ENCODE measurements at places on chromosomes 6 and 20.
A peak's percentile ranks its signal among the peaks of the same experiment; 100 is the strongest.

DNA sequence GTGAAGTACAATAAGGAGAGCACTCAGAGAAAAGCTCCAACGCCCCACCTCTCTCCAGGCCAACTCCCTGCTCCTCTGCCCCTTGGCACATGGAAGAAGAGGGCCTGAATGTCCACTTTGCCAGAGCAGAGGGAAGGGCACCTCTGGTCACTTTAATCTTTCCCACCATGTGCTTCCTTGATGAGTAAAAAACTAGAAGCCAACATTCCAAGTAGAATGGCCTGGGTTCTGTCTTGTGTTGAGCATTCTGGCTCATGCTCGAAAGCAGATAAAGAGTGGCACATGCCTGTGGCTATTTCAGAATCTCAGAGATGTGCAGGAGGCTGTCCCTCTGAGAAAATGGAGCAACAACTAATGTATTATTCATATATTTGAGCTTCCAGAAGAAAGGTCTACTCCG lies 177.4 kb upstream of the PLN start:
- no peak for DNase-seq

DNA sequence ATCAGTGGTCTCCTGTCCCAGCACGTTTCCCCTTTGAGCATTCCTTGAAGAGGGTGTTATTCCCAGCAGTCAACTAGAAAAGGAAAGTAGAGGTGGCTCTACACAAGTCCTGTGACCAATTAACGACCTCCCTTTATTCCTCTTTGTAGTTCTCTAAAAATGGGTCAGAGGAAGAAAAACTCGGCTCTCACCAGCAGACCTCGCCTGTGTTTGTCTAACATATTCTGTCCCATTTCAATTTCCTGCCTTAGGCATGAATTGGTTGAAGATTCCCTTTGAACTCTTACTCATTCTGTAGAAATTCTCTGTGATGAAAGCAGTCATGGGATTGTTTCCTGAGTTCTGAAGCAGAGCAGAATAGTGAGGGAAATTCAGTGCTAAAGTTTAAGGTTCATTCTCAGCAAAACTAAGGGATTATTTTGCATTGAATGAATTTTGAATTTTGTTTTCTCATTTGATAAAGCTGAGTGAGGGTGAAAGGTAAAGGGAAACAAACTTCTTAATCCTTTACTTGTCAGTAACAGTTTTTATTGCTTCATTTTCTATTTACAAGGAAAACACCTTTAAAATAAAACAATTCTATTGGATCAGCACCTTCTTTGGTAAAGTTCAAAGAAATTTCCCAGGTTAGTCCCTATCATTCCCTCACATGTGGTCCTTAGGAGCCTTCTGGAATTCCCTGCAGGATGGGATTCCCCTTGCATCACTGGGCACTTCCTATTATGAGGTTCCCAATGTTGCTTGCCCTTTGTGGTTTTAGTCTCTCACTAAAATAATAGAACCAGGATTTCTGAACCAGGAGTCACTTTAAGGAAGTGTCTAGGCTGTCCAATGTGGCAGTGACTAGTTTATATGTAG lies 105.8 kb downstream of the SLX4IP start:
- no peak for DNase-seq

- no peak for DNase-seq
Measured at GRCh38 chr20:61056627-61057442, 195.2 kb upstream of the CDH4 start.

DNA sequence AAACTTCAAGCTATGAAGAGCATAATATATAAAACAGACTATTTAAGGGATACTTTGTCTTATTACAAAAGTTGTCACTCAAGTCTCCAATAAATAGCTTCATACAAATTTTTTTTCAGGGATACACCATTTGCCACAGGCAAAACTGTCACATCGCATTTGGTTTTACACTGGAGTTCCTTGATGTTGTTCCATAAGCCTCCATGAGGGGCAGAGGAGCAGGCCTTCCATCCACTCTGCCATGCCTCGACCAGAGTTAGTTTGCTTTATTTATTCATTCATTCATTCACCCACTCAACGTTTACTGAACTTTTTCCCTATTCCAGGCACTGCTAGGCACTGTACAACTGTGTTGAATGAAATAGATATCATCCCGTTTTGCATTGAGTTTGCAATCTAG lies 246.6 kb downstream of the PHF3 start:
- DNase-seq: no peak

- no peak for DNase-seq
Measured at GRCh38 chr6:105495515-105495914, 92.6 kb upstream of the PREP start.

- peak; percentile 51 for DNase-seq
Measured at GRCh38 chr6:149964308-149965193, 808 bp downstream of the ULBP1 start.

GRCh38 chr6:168506460-168506859 lies 65.5 kb downstream of the SMOC2 start:
- DNase-seq: no peak

- no peak for DNase-seq
Measured at GRCh38 chr20:23568320-23568970, at the start of gene CST9L. Gene CST9L (minus strand): TSS chr20:23568484. CDS start chr20:23568450, 34 bp downstream.

GRCh38 chr6:114747995-114748625 lies 405.3 kb upstream of the HS3ST5 start:
- DNase-seq: no peak

DNA sequence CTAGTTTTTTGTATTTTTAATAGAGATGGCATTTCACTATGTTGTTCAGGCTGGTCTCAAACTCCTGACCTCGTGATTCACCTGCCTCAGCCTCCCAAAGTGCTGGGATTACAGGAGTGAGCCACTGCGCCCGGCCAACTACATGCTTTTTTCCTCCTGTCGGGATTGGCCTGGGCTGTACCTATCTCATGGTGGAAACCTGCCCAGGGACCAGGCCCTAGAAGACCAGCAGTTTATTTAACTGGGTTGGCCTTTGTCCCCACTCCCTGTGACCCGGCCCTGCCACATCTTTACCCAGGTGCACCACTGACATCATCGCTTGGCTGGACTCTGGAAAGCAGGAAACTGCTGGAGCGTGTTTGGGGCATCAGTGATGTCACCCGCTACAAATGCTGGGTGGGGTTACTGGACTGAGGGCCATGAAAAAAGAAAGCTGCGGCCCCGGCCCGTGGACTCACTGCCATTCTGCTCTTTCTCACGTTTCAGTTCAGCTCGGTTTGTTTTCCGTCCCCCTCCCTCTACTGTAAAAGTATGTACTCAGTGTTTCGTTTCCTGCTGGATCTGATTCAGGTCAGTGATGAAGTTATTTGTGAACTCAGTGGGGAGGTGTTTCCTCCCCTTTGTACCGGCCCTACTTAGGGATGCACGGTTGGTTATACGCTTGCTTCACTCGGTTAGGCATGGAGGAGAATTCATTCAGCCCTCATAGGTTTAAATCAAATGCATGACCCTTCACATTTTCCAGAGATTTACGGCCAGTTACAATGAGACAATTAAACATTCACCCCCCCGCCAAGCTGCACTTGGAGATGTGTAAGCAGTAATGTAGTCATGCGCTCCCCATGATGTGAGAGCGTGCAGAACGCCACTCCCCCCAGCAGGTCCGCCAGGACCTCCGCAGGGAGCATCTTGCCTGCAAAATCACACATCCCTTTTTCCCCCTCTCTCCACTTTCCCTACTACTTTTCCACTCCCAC lies 179.3 kb downstream of the MTHFD1L start:
- no peak for DNase-seq

DNA sequence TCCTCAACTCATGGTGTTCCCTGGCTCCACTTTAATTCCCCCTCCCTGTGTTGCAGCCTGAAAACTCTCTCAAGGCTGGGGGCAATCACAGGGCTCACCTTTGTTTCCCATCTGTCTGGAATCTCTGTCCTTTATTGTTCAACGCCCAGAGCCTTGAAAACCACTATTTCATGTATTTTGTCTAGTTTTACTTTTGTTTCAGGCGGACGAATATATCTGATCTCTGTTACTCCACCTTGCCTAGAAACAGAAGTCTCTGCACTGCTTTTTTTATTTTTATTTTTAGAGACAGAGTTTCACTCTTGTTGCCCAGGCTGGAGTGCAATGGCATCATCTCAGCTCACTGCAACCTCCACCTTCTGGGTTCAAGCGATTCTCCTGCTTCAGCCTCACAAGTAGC lies 27.6 kb downstream of the PLAGL2 start:
- DNase-seq: no peak

- DNase-seq: no peak
Measured at GRCh38 chr6:165605901-165606739, 56.9 kb downstream of the PDE10A start.

- DNase-seq: no peak
Measured at GRCh38 chr6:135066806-135067205, 12.2 kb upstream of the HBS1L start.

DNA sequence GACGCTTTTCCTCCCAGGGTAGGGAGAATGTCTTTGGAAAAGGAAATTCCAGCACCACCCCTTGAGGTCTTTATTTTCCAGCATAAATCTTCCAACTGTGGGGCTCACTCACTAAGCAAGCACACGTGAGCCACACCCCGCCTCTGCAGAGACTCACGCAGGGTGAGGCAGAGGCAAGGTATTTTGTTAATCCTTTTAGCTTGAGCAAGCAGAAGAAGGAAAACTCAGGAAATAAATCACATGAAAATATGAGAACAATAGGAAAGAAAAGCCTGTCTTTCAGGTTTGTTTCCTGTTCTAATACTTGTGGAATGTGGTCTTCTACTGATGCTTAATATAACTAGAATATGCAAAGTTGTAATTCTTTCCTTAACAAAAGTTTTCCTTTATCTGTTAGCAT lies 4.1 kb upstream of the PHACTR2 start:
- DNase-seq: no peak

- DNase-seq: peak; percentile 4
Measured at GRCh38 chr20:25022680-25023079, 30.1 kb upstream of the APMAP start.

GRCh38 chr6:111725446-111726112 lies 119.9 kb upstream of the TRAF3IP2 start:
- no peak for DNase-seq

DNA sequence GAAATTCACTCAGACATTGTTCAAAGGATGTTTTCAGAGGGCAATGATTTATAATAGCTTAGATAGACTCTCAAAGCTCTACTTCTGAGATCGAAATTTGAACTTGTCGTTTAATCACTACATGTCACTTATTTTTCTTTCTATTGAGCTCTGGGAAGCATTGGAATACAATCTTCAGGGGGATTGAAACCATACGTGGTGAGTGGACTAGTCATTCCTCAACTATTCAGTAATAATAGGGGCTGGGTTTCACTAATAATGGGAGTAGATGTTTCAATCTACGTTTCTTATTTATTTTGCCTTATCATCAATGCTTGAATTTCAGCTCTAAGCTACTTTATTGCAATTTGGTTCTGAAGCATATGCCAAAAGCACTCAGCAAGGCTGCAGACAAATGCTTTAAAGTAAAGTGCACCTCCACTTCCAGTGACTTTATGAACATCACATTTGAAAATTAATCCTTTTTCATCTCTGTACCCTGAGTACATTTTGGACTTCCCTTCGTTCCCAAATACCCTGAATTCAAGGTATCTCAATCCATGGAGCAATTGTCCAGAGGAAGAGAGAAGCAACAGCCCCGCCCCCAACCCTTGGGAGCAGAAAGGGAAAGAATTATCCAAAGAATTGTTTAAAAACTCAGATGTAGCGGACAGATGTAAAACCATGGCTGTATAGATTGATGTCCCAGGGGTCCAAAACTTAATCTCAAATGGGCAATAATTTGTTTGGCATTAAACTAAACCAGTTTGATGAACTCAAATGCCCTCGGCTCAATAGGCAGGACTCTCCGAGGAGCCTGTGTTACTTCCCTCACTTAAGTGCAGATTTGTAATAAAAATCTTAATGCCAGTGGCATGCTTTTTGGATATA lies 68.1 kb downstream of the HFE start:
- no peak for DNase-seq

GRCh38 chr20:35742741-35743523 lies 872 bp upstream of the RBM39 start:
- DNase-seq: no peak

GRCh38 chr6:166514196-166514595 lies 72.3 kb downstream of the RAMACL start:
- DNase-seq: no peak

- no peak for DNase-seq
Measured at GRCh38 chr20:31933698-31934097, 18.1 kb downstream of the PDRG1 start.

GRCh38 chr6:84979541-84979940 lies 215.1 kb upstream of the TBX18 start:
- DNase-seq: no peak

DNA sequence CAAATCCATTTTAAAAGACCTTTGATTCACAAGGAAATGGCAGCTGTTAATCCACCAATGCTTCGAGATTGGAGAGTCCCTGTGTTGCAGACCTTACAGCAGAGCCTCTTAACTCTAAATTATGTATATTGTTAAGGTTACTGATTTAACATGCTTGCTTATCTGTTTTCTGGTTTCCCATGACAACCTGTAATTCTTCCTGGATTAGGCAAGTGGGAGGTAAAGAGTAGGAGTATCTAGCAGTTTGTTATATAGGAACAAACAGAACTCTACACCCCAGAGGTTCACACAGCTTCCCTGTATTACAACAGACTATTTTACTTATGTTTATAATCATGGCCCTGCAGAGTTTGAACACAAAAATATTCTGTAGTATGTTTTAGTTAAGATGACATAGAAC lies 39.5 kb downstream of the NKX2-4 start:
- DNase-seq: no peak

DNA sequence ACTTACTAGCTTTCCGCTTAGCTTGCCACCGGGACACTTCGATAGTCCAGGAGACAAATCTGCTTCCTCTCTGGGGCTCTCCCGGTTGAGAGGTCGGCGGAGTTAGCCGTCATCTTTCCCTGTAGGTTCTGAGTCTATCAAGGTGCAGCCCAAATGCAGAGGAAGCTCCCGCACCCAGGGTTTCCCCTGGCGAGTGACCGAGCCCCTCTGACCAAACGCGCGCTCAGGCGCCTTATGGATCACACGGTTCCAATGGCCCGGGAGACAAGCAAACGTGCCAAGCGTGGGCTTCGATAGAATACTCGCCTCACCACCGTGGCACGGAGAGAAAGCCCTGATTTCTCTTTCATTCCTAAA lies 15.8 kb upstream of the FOXC1 start:
- DNase-seq: no peak

- no peak for DNase-seq
Measured at GRCh38 chr20:35001596-35002362, 46.1 kb downstream of the MYH7B start.

GRCh38 chr20:13250251-13250650 lies 29.2 kb downstream of the ISM1 start:
- DNase-seq: no peak

- DNase-seq: no peak
Measured at GRCh38 chr20:3251806-3252205, 12.8 kb upstream of the SLC4A11 start.

Measured in activated T-cell treated with anti-CD3 and anti-CD28 coated beads, Interleukin-2, amount 50 U/mL, for 1 hour (primary cell).